ENCODE measurements at places on chromosomes 12 and 14. TPM values are rescaled to one million over a fixed set of nuclear protein-coding genes. Genes with fewer than 3 reads are reported as not detected.

Gene HOXC13
- total RNA-seq: not detected

Gene KLRD1
- 1.5 TPM for total RNA-seq

Gene PRH2
- not detected for total RNA-seq

Gene OTUB2
- 0.52 TPM for total RNA-seq

Gene RITA1
- total RNA-seq: 19.5 TPM

Gene RNASE4
- 8.1 TPM for total RNA-seq

Gene LALBA
- not detected for total RNA-seq

Gene IL22
- not detected for total RNA-seq

Measured in left ventricle myocardium superior (tissue), 1 donor.